Smooth muscle cell of the umbilical artery (primary cell): ENCODE measurements at places on chromosomes 4 and X. TPM values are rescaled to one million over a fixed set of nuclear protein-coding genes. Genes with fewer than 3 reads are reported as not detected.

GALNT7 gene
- total RNA-seq: 44.8 and 51.2 TPM in 2 replicates

DDX53 gene
- total RNA-seq: not detected in 2 replicates

SASH3 gene
- total RNA-seq: not detected in 2 replicates

CD38 gene
- under 0.01 TPM in 1 of 2 replicates, not detected in the other for total RNA-seq

POU4F2 gene
- total RNA-seq: not detected in 2 replicates

CYSLTR1 gene
- total RNA-seq: not detected in 2 replicates

RAB41 gene
- total RNA-seq: not detected in 2 replicates

TACR3 gene
- not detected in 2 replicates for total RNA-seq

HHIP gene
- total RNA-seq: 0.59 and 13.1 TPM in 2 replicates

DCAF16 gene
- total RNA-seq: 15.7 and 18.6 TPM in 2 replicates

EDA gene
- total RNA-seq: under 0.01 and 0.23 TPM in 2 replicates

FRYL gene
- 50.2 and 72.7 TPM in 2 replicates for total RNA-seq

APELA gene
- not detected in 2 replicates for total RNA-seq

SPANXC gene
- not detected in 2 replicates for total RNA-seq

ZCCHC18 gene
- 0.30 and 0.88 TPM in 2 replicates for total RNA-seq

CHRNA9 gene
- total RNA-seq: not detected in 2 replicates

RRH gene
- not detected in 2 replicates for total RNA-seq

TRPC5OS gene
- not detected in 2 replicates for total RNA-seq

GPAT3 gene
- total RNA-seq: 2.7 and 8.5 TPM in 2 replicates

PHOX2B gene
- total RNA-seq: not detected in 2 replicates

APLN gene
- total RNA-seq: 0.51 and 1.2 TPM in 2 replicates

EREG gene
- total RNA-seq: under 0.01 and 0.09 TPM in 2 replicates

TRAM1L1 gene
- 3.3 and 3.6 TPM in 2 replicates for total RNA-seq

ETNPPL gene
- not detected in 2 replicates for total RNA-seq

MSANTD1 gene
- total RNA-seq: 0.59 and 1.0 TPM in 2 replicates

FAM47A gene
- not detected in 2 replicates for total RNA-seq

PRDM8 gene
- total RNA-seq: 11.9 and 40.7 TPM in 2 replicates

IL2RG gene
- total RNA-seq: not detected in 2 replicates

PACRGL gene
- 23.5 and 31.4 TPM in 2 replicates for total RNA-seq

TMSB15A gene
- 2.4 and 6.9 TPM in 2 replicates for total RNA-seq

RPA4 gene
- 0.59 and 0.92 TPM in 2 replicates for total RNA-seq

GPC4 gene
- total RNA-seq: 5.9 and 6.2 TPM in 2 replicates

TLR1 gene
- total RNA-seq: 0.59 and 0.60 TPM in 2 replicates

VSIG1 gene
- total RNA-seq: under 0.01 and 0.14 TPM in 2 replicates

LANCL3 gene
- total RNA-seq: under 0.01 and 0.83 TPM in 2 replicates

PTTG2 gene
- total RNA-seq: not detected in 2 replicates

TMSB15C gene
- 3.6 TPM in 2 replicates for total RNA-seq

FGG gene
- total RNA-seq: not detected in 2 replicates

CFP gene
- 0.05 and 0.30 TPM in 2 replicates for total RNA-seq

LRP2BP gene
- 0.55 and 0.89 TPM in 2 replicates for total RNA-seq

RUFY3 gene
- total RNA-seq: 69.7 and 87.0 TPM in 2 replicates

FANCB gene
- 4.5 and 7.5 TPM in 2 replicates for total RNA-seq

CXCL8 gene
- total RNA-seq: 187 and 306 TPM in 2 replicates

SLC16A2 gene
- total RNA-seq: 13.1 and 14.3 TPM in 2 replicates

RHOXF1 gene
- not detected in 2 replicates for total RNA-seq

MAGEE1 gene
- total RNA-seq: 0.42 and 0.89 TPM in 2 replicates

WDR17 gene
- total RNA-seq: 2.0 and 2.7 TPM in 2 replicates

TRMT44 gene
- total RNA-seq: 15.4 and 18.3 TPM in 2 replicates

S100P gene
- not detected in 2 replicates for total RNA-seq

ZNF157 gene
- total RNA-seq: 0.09 TPM in 1 of 2 replicates, not detected in the other

AFM gene
- total RNA-seq: not detected in 2 replicates

PDGFRA gene
- 82.1 and 263 TPM in 2 replicates for total RNA-seq

HS3ST1 gene
- under 0.01 and 2.1 TPM in 2 replicates for total RNA-seq

SERTM2 gene
- 0.05 and 1.5 TPM in 2 replicates for total RNA-seq

CNGA1 gene
- 0.30 and 0.42 TPM in 2 replicates for total RNA-seq

USP27X gene
- 3.6 TPM in 2 replicates for total RNA-seq

MAGEA3 gene
- not detected in 2 replicates for total RNA-seq

WNK3 gene
- total RNA-seq: 2.4 and 3.2 TPM in 2 replicates

RASL11B gene
- 0.23 and 1.5 TPM in 2 replicates for total RNA-seq
